ENCODE measurements at places on chromosomes 5 and 9.

DNA sequence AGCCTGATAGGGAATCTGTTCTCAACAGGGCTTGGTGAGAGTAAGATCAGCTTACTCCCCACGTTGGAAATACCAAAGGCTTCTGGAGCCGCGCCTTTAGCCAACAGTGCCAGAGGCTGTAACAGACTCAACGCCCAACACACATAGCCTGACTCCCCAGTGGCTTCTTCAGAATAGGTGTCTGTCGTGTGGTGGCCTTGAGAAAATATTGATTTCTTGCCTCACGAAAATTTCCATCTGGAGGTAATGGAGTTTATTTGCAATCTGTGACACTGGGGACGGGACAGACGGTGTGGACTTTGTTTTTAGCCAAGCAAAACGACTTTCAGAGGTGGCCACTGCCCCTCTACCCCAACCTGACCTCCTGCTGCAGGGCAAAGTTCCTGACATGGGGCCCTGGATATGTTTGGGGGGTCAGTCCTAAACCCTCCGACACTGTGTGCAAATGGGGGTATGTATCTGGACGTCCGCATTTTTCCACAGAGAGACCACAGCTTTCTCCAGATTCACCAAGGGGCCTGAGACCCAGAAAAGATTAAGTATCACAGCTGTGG, 189.3 kb downstream of the CDK5RAP2 start:
- no peak for DNase-seq

DNA sequence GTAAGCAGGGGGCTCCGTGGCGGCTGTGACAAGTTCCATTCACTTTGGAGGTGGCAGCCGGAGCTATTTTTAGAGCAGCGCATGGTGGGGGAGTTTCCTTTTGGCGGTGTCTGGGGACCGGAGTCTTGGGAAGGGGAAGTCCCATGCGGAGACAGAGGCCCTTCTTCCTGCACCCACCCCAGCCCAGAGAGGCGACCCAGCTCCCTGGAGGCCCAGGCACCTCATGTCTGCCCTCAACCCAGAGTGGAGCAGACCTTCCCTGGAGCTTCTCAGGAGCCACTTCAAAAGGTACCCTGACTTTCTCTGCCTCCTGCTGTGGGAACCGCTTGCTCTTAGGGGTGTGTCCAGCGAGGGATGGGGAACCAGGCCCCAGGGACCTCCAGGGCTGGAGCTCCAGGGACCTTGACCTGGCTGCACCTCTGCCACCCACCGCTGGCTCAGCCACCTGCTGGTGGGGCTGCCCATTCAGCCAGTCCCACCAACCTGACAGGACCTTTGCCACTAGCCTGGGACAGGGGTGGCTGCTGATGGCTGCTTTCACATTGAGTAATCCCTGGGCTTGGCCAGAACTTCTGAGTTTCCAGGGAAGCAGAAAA, 34.1 kb downstream of the NEK6 start:
- no peak for DNase-seq

DNA sequence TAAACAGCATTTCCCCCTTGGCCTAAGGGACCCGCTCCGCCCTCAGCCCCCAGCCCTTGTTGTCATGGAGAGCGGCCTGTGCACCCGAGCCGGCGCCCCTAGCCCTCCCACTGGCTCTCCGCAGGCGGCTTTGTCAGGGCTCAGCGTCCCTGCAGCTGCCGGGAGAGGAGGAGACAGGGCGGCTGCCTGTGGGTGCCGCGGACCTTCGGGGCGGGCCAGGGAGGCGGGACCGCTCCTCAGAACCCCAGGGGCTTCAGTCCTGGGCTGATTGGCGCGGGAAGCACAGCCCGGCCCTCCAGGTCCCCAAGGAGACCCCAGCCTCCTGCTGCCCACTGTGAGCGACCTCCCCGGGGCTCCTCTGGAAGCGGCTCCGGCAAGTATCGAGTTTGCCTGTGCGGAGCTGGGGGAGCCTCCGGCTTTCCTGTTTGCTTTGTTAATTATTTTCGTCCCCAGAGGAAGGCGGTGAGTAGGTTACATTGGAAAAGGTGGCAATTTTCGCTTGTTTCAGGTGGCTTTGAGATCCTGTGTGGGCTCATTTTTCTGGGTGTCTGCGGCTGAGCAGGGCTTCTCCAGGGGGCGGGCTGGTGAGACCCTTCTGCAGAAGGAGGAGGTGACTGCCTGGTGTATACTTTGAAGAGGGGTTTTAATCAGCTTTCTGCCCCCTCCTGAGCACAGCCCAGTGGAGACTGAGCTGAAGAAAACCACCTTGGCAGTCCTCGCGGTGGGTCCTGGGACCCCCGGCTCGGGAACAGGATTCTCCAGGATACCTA, at the start of gene FGD3:
Gene FGD3 (plus strand): TSS at position 256 of the 770 bp plus-strand sequence. CDS start 28,734 bp downstream, outside the sequence.
- DNase-seq = no peak

- DNase-seq = no peak
Observed at GRCh38 chr9:357560-357959, 142.9 kb downstream of the DOCK8 start.

Data from HCEC 1CT (cell line).